ENCODE measurements at places on chromosomes 6 and 20.

DNA sequence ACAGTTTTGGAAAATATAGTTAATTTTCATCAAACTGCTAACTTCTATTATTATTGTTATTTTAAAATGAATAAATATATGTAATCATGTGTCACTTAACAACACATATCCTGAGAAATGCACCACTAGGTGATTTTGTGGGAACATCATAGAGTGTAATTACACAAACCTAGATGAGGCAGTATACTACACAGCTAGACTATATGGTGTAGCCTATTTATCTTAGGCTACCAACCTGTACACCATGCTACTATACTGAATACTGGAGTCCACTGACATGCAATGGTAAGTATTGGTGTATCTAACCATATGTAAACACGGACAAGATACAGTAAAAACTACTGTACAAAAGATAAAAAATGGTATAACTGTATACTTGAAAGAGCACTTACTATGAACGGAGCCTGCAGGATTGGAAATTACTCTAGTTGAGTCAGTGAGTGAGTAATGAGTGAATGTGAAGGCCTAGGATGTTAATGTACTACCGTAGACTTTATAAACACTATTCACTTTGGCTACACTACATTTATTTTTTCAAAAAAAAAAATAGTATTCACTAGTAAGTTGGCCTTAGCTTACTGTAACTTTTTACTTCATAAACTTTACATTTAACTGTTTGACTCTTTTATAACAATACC is 72.4 kb downstream of the ASCC3 start:
- no peak for DNase-seq

GRCh38 chr6:158165919-158166416 is 2.1 kb downstream of the SERAC1 start:
- no peak for DNase-seq

DNA sequence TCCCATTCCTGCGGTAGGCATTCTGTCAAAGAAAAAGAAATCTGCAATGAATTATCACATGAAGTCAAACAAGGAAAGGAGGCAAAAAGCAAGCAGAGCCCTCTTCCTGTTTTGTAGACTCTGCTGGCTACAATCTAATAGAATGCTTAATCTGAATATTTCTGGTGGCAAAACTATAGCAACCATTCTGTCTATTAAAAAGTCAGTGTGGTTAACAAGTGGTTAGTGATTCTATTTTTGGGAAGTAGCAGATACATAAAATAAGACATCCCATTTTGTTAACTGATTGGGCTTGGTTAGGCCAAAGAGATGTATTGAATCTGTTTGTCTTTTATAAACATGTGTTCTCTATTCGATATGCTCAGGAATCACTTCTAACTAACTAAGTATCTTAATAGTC is 442.3 kb downstream of the CDC5L start:
- no peak for DNase-seq

- DNase-seq, result peak; percentile 57
Observed at GRCh38 chr20:23061734-23062561, 12.5 kb upstream of the THBD start.

GRCh38 chr20:21386111-21386510 is 11.2 kb downstream of the NKX2-4 start:
- no peak for DNase-seq

GRCh38 chr6:146775220-146775619 is 176.4 kb downstream of the ADGB start:
- DNase-seq, result no peak

GRCh38 chr6:54107470-54108090 is 3.7 kb upstream of the MLIP start:
- DNase-seq, result no peak

GRCh38 chr6:166446567-166447065 is 63.9 kb upstream of the MPC1 start:
- DNase-seq, result no peak

- DNase-seq, result no peak
Observed at GRCh38 chr20:47355489-47356219, 845 bp downstream of the ZMYND8 start.

DNA sequence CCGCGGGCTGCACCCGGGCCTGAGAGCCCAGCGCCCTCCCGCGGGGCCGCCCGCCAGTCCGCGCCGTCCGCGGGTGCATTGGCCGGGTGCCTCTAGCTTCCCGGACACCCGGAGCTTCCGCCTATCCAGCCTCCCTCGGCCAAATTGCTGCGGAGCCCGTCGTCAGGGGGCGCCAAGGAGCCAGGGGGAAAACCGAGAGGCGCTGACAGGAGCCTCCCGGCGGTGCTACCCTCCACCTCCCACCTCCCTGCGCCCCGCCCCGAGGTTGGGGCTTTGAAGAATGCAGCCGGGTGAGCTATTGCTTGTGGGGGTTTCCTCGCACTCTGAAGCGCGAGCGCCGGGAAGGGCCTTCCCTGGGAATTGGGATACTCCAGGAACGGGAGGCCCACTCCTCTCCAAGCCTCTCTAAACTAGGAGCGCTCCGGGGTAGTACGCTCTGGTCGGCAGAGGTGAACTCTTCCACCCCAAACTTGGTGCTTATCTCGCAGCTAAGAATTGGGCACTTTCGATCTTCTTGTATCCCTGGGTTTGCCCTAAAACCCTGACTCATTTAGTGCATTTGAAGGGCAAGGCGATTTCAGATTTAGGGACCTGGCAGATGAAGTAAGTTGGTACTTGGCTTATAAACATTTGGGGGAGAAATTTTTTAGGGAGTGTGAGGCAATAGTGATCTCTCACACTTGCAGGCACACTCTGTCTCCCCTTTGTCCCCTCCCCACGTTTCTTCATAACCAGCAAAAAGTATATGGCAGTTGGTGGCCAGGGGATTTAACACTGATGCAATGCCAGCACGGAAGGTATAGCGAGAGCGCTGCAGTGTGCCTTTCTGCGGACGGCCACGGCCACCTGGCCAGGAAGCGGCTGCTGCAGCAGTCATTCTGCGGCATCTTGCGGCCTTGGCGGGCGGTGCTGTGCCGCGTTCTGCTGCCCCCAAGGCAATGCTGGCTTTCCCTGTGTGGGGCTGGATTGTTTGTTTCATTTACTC is 556 bp downstream of the BEND6 start:
- peak; percentile 90 for DNase-seq

- no peak for DNase-seq
Observed at GRCh38 chr6:4928426-4928825, 75.4 kb downstream of the RPP40 start.

DNA sequence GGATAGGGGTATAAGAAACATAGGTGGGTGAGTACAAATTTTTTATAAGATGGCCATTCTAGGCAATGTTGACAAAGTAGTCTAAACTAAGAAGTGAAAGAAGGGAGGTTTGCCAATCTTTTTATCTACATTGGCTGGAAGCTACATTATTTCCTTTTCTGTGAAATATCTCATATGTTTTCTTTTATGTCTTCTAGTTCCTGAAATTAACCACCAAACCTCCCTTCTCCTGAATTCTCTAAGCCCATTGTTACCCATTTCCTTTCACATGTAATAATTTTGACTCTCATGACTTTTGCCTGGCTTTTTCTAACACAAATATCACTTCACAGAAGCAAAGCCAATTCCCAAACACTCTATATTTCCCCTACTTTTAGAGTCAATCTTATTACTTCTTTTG is 496.2 kb upstream of the JAG1 start:
- DNase-seq, result no peak

- DNase-seq, result no peak
Observed at GRCh38 chr6:75458895-75459294, 34.7 kb downstream of the FILIP1 start.

DNA sequence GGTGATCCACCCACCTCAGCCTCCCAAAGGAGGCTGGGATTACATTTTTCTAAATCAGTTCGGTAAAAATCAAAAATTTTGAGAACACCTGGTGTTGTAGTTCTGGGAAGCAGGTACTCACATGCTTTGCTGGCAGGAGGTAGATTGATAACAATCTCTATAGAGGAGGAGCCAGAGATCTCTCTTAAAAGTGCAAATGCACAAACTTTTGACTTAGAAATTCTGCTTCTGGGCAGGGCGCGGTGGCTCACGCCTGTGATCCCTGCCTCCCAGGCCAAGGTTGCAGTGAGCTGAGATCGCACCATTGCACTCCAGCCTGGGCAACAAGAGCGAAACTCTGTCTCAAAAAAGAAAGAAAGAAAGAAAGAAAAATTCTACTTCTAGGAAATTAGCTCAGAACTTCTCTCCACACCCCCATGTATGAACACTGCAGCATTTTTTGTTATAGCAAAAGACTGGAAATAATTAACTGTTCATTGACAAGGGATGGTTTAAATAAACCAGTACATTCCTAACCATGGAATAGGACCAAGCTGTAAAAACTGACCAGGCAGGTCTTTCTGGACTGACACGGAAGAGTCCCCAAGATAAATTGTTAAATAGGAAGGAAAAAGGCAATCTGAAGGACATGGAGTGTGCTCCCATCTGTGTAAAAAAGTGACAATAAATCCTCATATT is 14.4 kb upstream of the TRIB3 start:
- DNase-seq, result no peak

- no peak for DNase-seq
Observed at GRCh38 chr6:169981568-169981967, 230.1 kb downstream of the ERMARD start.

GRCh38 chr6:29834564-29835436 is 7.2 kb downstream of the HLA-G start:
- no peak for DNase-seq

GRCh38 chr6:55058682-55059081 is 115.6 kb upstream of the HCRTR2 start:
- no peak for DNase-seq

GRCh38 chr6:132067286-132067685 is 116.1 kb upstream of the CCN2 start:
- no peak for DNase-seq

- DNase-seq, result no peak
Observed at GRCh38 chr6:143163621-143164020, 102.9 kb downstream of the AIG1 start.

DNA sequence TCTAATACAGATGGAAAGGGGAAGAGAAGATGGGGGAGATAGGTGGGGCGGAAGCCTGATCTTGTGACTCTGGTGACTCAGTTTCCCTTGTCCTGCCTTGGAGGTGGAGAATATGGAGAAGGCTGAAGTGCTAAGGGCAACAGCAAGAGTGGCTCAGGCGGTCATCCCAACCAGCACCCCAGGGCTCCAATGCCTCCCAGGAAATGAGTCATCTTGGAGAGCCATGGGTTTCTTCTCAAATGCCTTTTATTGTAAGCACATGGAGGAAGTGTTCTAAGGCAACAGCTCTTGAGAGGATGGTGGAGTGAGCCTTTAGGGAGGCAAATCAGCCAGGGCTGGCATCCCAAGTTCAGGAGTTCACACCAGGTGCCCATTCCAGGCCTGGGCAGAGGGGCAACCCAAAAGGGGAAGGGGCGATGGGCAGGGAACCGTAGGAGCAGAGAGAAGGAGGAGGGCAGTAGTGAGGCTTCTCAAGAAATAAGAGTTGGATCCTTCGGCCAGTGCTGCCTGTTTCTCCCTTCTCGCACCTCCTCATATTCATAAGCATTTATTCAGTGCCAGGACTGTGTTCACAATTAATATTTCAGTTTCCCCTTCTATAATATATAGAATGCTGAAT is 13.2 kb upstream of the AHCY start:
- DNase-seq, result no peak

GRCh38 chr6:38671885-38672467 is 31.0 kb downstream of the GLO1 start:
- DNase-seq, result no peak

DNA sequence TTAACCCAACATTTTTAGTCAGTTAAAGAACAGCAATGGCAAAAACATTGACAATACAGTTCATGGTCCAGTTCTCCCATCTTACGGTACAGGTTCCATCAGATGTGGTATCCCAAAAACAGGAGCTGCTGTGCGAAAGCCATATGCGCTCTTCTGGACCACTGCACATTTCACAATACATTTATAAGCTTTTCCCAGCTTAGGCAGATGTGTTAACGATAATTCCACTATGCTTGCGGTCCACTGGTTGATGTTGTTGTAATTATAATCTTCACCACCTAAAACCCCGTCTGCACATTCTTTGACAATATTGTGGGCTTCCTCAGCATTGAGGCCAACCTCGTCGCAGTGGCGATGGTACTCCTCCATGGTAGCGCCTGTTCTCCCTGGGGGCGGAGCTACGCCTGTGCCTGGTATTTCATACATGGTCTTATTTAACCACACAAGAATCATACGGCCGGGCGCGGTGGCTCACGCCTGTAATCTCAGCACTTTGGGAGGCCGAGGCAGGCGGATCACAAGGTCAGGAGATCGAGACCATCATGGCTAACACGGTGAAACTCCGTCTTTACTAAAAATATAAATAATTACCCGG is 52.0 kb downstream of the BFSP1 start:
- DNase-seq, result no peak

- no peak for DNase-seq
Observed at GRCh38 chr6:75893776-75894152, 144.7 kb downstream of the MYO6 start.

DNA sequence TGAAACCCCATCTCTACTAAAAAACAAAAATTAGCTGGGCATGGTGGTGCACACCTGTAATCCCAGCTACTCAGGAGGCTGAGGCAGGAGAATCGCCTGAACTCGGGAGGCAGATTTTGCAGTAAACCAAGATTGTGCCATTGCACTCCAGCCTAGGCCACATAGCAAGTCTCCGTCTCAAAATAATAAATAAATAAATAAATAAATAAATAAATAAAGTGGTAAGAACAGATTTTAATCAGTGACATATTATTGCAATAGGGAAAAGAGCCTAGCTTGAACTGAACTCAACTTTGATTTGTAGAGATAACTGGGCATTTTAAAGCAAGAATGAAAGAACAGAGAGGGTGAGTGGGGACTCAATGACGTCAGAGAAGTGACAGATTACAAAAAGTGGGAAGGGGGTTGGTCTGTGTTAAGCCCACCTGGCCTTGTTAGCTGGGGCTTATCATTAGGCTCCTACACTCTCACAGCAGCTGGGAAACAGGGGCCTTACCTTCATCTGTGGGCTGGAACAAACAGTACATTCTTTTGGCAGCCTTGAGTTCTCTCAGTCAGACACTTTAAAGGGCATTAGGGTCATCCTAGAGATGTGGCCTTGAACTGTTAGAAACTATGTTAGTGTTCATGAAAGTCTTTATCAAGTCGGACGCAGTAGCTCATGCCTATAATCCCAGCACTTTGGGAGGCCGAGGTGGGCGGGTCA is 24.5 kb upstream of the KIFC1 start:
- no peak for DNase-seq

GRCh38 chr6:36703081-36703606 is 5.5 kb downstream of the RAB44 start:
- no peak for DNase-seq

GRCh38 chr6:15325540-15325955 is 79.7 kb downstream of the JARID2 start:
- no peak for DNase-seq

DNA sequence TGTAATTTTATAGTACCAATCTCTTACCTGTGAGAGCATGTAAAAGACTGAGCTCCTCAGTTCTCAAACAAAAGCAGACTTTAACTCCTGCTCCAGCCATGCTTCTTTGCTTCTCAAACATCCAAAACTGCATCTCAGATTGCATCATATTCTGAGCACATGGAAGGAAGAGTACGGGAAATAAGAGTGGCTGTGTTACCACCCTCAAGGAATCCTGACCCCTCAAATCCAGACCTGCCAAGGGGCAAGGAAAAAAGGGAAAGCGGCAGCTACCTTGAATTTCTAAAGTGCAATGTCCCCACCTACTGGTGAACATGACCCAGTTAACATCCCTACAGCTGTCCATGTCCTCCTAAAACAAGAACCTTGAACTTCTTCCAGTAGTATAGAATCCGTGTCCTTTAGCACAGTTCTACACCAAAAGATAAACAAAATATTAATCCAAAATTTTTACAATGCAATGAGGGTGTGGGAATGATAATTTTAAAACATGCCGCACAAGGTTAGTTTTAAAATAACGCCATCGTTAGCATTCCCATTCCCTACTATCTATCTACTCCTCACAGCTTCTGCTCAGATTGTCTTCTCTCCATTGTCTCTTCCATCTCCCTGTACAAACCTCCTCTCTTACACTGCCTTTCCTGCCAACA is 34.1 kb upstream of the HLA-DQB1 start:
- DNase-seq, result peak; percentile 53

All from H1 (cell line).